NCI-H345 (cell line): ENCODE measurements at places on chromosomes 16 and 17.

DNA sequence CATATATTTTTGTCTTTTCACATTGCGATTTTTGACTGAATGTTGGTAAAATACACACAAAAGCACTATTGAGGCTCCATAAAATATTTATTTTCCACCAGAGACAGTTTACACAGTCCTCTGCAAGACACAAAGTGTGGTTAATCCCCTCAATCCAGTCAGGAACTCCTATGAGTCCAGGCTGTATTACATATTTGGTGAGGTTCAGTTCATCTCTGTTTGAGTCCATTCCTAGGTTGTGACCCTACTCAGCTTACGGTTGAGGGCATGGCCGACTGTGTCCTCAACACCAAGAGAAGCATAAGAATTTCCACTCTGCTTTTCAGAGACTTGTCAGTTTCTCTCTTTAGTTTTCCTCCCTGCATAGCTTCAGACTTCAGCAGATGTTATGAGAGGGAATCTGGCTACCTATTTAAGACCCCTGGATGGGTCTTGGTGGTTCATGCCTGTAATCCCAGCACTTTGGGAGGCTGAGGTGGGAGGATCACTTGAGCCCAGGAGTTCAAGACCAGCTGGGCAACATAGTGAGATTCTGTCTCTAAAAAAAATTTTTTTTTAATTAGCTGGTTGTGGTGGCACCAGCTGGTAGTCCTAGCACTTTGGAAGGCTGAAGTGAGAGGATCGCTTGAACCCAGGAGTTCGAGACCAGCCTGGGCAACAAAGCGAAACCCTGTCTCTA lies 25.1 kb downstream of the ARL4D start:
- DNase-seq, result no peak

DNA sequence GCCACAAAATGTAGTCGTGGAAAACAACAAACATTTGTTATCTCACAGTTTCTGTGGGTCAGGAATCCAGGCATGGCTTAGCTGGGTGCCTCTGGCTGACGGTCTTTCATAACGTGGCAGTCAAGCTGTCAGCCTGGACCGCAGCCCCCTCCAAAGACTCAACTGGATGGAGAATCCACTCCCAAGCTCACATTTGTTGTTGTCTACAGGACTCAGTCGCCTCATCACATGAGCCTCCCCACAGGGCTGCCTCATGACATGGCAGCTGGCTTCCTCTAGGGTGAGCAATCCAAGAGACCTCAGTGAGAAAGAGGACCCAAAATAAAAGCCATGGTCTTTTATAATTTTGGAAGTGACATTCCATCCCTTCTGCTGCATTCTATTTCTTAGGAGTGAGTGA lies 34.7 kb upstream of the AKAP1 start:
- DNase-seq, result no peak

GRCh38 chr16:55045756-55046460 lies 115.2 kb downstream of the IRX5 start:
- no peak for DNase-seq

DNA sequence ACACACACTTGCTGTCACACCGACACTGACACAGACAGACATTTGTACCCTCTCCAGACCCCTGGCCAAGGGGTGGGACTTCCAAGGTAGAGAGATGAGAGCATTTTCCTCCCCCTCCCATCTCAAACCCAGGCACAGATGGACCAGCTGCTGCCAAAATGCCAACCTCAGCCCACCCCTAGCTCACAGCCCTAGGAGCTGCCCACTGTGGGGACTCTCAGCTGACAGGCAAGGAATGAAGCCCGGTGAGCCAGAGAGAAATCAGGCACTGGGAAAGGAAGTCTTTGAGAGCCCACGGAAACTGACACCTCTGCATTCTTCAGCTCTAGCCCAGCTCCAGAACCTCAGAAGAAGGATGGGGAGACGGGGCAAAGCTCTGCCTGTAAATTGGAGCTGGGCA lies 2.8 kb downstream of the ETV4 start:
- DNase-seq, result no peak
